Stomach (tissue), 19 donors: ENCODE measurements at places on chromosomes 16 and 17. TPM values are rescaled to one million over a fixed set of nuclear protein-coding genes. Genes with fewer than 3 reads are reported as not detected.

KRTAP2-4 gene
- not detected for total RNA-seq

CCDC102A gene
- total RNA-seq = 10.7 TPM

TPSD1 gene
- not detected for total RNA-seq

CHMP1A gene
- total RNA-seq = 96.9 TPM

- no peak overlapping the region for H3K4me3 ChIP-seq
- no peaks in the 10 kb centered on the region for H3K27me3 ChIP-seq
- no peak for DNase-seq
- no peak overlapping the region for H3K27ac ChIP-seq
- no peaks in the 10 kb centered on the region for H3K36me3 ChIP-seq
- peaks cover 17% of the 10 kb centered on the region for H3K4me1 ChIP-seq
Observed at GRCh38 chr16:58411736-58412614, 19.7 kb downstream of the GINS3 start.

KRTAP16-1 gene
- total RNA-seq = not detected

SYCE1L gene
- not detected for total RNA-seq

GRCh38 chr17:19958023-19958422 is 19.6 kb downstream of the AKAP10 start:
- H3K4me1 ChIP-seq = peaks cover 38% of the 10 kb centered on the region
- peak overlapping the region; percentile 0 for H3K27ac ChIP-seq
- no peak overlapping the region for H3K4me3 ChIP-seq
- H3K27me3 ChIP-seq = no peaks in the 10 kb centered on the region
- H3K36me3 ChIP-seq = peaks cover 75% of the 10 kb centered on the region

NETO2 gene
- not detected for total RNA-seq

GRCh38 chr17:53949473-53950090 is 126.9 kb downstream of the KIF2B start:
- no peak for DNase-seq
- H3K36me3 ChIP-seq = no peaks in the 10 kb centered on the region
- no peak overlapping the region for H3K4me3 ChIP-seq
- H3K27me3 ChIP-seq = no peaks in the 10 kb centered on the region
- H3K4me1 ChIP-seq = no peaks in the 10 kb centered on the region
- no peak overlapping the region for H3K27ac ChIP-seq

- H3K27me3 ChIP-seq = no peaks in the 10 kb centered on the region
- H3K27ac ChIP-seq = no peak overlapping the region
- H3K4me3 ChIP-seq = no peak overlapping the region
- no peaks in the 10 kb centered on the region for H3K4me1 ChIP-seq
- H3K36me3 ChIP-seq = no peaks in the 10 kb centered on the region
Observed at GRCh38 chr17:34820248-34820801, 140.9 kb downstream of the CCT6B start.

GRCh38 chr17:73620414-73620813 is 23.8 kb downstream of the SDK2 start:
- H3K36me3 ChIP-seq = no peaks in the 10 kb centered on the region
- H3K27ac ChIP-seq = no peak overlapping the region
- no peaks in the 10 kb centered on the region for H3K27me3 ChIP-seq
- no peak overlapping the region for H3K4me3 ChIP-seq

DNA sequence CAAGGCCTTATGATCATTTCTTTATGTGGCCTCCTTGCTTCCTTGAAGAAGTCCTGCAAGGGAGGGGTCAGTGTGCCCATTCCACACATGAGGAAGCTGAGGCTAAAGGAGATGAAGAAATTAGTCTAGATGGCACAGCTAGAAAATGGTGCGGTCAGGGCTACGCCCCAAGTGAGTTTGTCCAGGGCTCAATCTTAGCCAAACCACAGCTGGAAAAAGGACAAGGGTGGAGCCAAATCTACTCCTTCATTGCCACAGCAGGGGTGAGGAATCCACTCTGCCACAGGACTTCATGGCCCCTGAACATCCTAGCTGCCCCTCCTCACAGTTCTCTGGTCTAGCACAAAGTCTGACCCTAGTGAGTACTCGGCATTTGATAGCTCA is 16.2 kb downstream of the BEAN1 start:
- no peaks in the 10 kb centered on the region for H3K27me3 ChIP-seq
- H3K4me1 ChIP-seq = no peaks in the 10 kb centered on the region
- H3K4me3 ChIP-seq = no peak overlapping the region
- H3K27ac ChIP-seq = no peak overlapping the region

GSPT1 gene
- total RNA-seq = 68.5 TPM

- no peak overlapping the region for H3K4me3 ChIP-seq
- no peaks in the 10 kb centered on the region for H3K36me3 ChIP-seq
- no peak for DNase-seq
- H3K27ac ChIP-seq = no peak overlapping the region
Observed at GRCh38 chr16:23716484-23716883, 3.5 kb upstream of the ERN2 start.

GRCh38 chr17:64983708-64984107 is 64.4 kb upstream of the LRRC37A3 start:
- DNase-seq = no peak
- H3K27me3 ChIP-seq = no peaks in the 10 kb centered on the region
- H3K4me3 ChIP-seq = no peak overlapping the region
- peaks cover 28% of the 10 kb centered on the region for H3K4me1 ChIP-seq

GRCh38 chr16:71367241-71367976 is 8.9 kb downstream of the CALB2 start:
- no peaks in the 10 kb centered on the region for H3K36me3 ChIP-seq
- no peak overlapping the region for H3K4me3 ChIP-seq
- no peaks in the 10 kb centered on the region for H3K27me3 ChIP-seq
- no peak overlapping the region for H3K27ac ChIP-seq
- peak; percentile 49 for DNase-seq
- no peaks in the 10 kb centered on the region for H3K4me1 ChIP-seq

CACNG3 gene
- not detected for total RNA-seq

DNA sequence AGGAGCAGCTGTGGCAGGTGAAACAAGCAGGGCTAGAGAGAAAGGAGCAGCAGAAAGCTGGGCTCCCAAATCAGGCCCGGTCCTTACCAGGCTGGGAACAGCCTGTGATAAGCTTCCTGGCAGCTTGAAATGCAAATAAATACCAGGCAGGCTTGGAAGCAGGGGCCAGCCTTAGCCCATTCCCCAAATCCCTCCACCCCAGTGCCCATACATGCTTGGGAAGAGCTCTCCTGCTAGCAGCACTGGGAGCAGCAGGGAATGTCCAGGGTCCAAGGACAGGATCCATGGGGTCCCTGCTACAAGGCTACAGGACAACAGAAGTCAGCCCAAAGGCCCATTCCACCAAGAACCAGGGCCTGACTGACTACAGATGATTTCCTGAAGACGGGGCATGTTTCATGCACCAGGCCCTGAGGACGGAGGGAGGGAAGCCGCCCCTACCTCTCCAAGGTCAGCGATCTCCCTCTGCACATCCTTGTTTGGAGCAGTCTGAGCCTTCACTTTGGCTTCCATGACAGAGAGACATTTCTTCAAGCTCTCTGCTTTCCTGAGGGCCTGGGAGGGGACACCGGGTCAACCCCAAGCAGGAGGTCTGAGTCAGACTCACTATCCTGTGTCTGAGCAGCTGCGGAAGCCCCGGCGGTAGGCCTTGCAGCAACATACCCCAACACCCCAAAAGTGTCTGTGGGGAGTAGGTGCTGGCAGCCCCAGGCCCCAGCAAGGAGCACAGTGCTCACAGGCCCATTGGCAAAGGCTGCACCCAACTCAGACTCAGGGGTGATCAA is 2.6 kb upstream of the EXOSC6 start:
- DNase-seq = no peak
- H3K4me3 ChIP-seq = no peak overlapping the region
- H3K27me3 ChIP-seq = no peaks in the 10 kb centered on the region
- peaks cover 74% of the 10 kb centered on the region for H3K36me3 ChIP-seq

COL1A1 gene
- 87.0 TPM for total RNA-seq

CORO1A gene
- 18.7 TPM for total RNA-seq

- DNase-seq = peak; percentile 59
- H3K4me1 ChIP-seq = peaks cover 58% of the 10 kb centered on the region
- H3K4me3 ChIP-seq = no peak overlapping the region
- no peaks in the 10 kb centered on the region for H3K36me3 ChIP-seq
- no peaks in the 10 kb centered on the region for H3K27me3 ChIP-seq
Observed at GRCh38 chr17:39096508-39097149, 54.8 kb downstream of the PLXDC1 start.

KRT16 gene
- total RNA-seq = not detected

NOG gene
- not detected for total RNA-seq

DNA sequence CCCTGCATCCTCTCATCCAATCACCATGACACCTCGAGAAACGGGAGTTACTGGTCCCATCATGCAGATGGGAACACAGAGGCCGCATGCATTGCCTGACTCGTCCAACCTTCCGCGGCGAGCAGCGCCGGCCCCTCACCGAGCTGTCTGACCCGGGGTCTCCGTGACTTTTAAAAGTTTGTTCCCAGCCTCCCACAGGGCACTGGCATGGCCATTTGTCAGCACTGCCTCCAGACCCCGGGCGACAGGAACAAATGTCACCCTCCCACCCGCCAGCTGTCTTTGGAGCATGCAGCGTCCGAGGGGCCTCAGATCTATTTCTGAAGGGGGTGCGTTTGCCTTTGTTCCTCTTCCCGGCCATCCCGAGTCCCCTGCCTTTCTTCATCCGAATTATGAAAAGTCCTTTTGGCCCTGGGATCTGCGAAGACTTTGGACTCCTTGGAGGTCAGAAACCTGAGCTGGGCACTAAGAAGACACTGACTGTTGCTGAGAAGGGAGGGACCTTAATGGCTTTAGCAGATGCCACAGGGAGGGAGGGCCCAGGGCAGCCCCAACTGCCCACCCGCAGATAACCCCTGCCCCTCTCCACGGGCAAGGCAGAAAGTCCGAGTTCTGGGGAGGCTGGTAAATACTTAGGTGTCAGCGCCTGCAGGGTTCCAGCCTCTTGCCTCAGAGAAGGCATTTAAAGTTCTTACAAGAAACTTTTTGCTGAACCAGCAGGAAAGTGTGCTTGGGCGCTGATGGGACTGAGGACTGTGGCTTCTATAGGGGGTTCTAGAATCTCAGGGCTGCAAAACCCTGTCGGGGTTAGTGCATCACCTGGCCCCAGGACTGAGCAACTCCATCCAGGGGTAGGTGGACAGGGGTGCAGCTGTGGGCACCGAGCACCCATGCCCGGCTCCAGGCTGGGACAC is 348.1 kb downstream of the FOXL1 start:
- H3K27ac ChIP-seq = no peak overlapping the region
- no peak overlapping the region for H3K4me3 ChIP-seq
- no peaks in the 10 kb centered on the region for H3K36me3 ChIP-seq
- peaks cover 80% of the 10 kb centered on the region for H3K27me3 ChIP-seq
- no peak for DNase-seq

DNA sequence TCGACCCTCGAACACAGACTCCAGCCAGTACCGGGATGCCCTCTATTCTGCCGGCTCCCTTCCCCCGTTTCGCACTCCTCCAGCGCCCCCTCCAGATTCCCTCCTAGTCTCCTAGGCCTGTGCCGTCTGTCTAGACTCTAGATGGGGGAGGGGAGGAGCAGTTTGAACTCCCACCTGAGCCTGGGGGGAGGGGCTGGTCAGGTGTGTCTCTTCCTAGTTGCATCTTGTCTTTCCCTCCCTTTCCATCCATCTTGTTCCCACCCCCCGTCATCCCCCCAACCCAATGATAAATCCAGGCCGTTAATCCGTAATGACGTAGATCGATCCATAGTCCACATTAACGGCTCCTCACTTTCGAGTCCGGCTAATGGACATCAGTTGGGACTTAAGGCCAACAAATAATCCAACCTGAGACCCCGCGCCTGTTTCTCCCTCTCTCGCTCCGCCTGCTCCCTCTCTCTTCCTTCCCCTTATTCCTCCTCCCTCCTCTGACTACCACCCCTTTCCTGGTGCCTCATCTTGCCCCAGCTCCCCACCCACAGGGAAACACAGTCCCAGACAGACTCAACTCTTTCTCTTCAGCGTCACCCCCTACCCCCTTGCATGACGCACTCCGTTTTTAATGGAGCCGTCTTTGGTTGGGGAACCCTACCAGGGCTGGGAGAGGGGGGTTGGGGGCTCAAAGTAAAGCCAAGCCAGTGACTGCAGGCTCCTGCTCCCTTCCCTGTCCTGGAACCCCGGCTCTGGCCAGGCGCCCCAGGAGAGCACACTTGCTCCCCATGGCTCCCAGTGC is 3.4 kb upstream of the HOXB5 start:
- peaks cover 99% of the 10 kb centered on the region for H3K4me1 ChIP-seq

MYH2 gene
- not detected for total RNA-seq

CA4 gene
- not detected for total RNA-seq

ITGA2B gene
- under 0.01 TPM for total RNA-seq

GRCh38 chr17:8029121-8029520 is 9.7 kb upstream of the ALOX15B start:
- H3K27me3 ChIP-seq = no peaks in the 10 kb centered on the region
- H3K4me3 ChIP-seq = no peak overlapping the region
- H3K27ac ChIP-seq = no peak overlapping the region
- no peaks in the 10 kb centered on the region for H3K36me3 ChIP-seq
- H3K4me1 ChIP-seq = no peaks in the 10 kb centered on the region
- DNase-seq = no peak

DNA sequence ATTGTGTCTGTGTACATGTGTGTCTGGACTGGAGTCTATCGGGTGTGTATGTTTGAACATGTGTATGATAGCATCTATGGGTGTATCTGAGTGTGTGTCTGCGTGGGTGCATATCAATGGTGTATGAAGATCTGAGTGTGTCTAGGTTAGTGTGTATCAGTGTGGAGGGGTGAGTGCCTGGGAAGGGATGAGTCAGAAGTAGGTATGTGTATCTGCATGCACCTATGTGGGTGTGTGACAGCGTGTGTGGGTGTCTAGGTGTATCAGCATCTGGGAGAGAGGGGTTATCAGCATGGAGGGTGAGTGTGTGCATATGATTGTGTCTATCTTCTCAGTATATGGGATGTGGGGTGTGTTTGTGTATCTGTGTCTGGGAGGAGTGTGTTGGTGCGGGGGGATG is 58.2 kb upstream of the LHX1 start:
- DNase-seq = no peak
- no peak overlapping the region for H3K27ac ChIP-seq
- H3K36me3 ChIP-seq = no peaks in the 10 kb centered on the region
- H3K4me1 ChIP-seq = no peaks in the 10 kb centered on the region
- peaks cover 74% of the 10 kb centered on the region for H3K27me3 ChIP-seq

DNA sequence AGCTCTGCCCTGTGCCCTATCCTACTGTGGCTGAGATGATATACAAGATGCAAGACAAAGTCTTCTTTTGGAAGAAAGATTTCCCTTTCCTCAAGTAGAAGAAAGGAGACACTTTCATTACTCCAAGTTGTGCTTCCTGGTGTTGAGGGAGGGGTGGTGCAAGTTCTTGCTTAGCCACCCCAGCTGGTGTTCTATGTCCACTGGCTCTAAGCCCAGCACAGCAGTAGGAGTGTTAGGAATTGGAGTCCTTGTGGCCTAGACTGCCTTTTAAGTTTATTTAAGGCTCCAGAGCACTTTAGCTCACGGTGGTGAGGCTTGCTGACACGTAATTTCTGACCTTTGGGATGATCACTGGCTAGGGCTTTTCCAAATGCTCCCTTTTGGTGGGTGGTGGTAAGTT is 109.7 kb downstream of the KIF2B start:
- no peak overlapping the region for H3K27ac ChIP-seq
- no peaks in the 10 kb centered on the region for H3K4me1 ChIP-seq
- H3K36me3 ChIP-seq = no peaks in the 10 kb centered on the region
- H3K27me3 ChIP-seq = no peaks in the 10 kb centered on the region
- DNase-seq = no peak
- H3K4me3 ChIP-seq = no peak overlapping the region

GRCh38 chr17:76265624-76266243 is 586 bp downstream of the UBALD2 start:
- peak overlapping the region; percentile 94 for H3K27ac ChIP-seq
- peaks cover 71% of the 10 kb centered on the region for H3K4me1 ChIP-seq
- H3K4me3 ChIP-seq = peak overlapping the region; percentile 73
- DNase-seq = peak; percentile 76

CES5A gene
- total RNA-seq = not detected
